NCI-H748 treated with DMSO at 0.1 percent for 48 hours (cell line): ENCODE measurements at places on chromosomes 1 and 21.

- no peak for DNase-seq
These were observed 13.4 kb upstream of the SLC25A44 start for GRCh38 chr1:156180471-156180870.

DNA sequence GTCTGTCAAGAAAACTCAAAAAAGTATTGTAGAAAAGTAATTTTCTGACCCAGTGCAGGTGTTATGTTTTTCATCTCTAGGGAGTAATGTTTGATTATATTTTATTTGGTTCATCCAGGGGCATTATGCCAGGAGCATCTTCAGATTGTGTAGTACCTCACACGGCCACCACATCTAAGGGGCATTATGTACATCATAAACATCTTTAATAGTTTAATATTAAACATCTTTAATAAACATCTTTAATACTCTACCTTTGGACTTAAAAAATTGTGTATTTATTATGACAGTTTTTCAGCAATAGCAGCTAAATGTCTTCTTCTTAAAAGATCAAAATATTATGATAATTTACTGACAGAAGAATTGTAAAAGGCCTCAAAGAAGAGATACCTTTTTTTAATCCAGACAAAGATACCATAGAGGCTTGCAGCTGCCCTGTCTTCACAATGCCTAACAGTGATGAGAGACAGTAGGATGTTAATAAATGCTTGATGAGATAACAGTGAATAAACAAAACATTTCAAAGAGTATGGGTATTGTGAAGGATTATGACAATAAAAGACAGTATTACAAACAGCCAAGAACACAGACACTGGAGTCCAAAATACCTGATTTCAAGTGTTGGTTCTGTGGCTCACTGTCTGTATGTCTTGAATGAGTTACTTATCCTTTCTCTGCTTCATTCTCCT lies 240.9 kb upstream of the ADGRL2 start:
- no peak for DNase-seq

- no peak for DNase-seq
These were observed 42.2 kb downstream of the SLC37A1 start for GRCh38 chr21:42555756-42556438.

- no peak for DNase-seq
These were observed 530.4 kb upstream of the PTBP2 start for GRCh38 chr1:96191165-96191564.

- DNase-seq: no peak
These were observed at the start of gene VWA1 for GRCh38 chr1:1435106-1435903. Gene VWA1, plus strand, starts transcription at chr1:1435690. Its CDS starts 59 bp downstream, at chr1:1435749.

GRCh38 chr1:39996396-39997004 lies 41.6 kb downstream of the MFSD2A start:
- no peak for DNase-seq

- DNase-seq: no peak
These were observed 126.2 kb downstream of the KAZN start for GRCh38 chr1:14724678-14725077.

GRCh38 chr1:180614730-180615129 lies 17.1 kb upstream of the XPR1 start:
- DNase-seq: no peak

DNA sequence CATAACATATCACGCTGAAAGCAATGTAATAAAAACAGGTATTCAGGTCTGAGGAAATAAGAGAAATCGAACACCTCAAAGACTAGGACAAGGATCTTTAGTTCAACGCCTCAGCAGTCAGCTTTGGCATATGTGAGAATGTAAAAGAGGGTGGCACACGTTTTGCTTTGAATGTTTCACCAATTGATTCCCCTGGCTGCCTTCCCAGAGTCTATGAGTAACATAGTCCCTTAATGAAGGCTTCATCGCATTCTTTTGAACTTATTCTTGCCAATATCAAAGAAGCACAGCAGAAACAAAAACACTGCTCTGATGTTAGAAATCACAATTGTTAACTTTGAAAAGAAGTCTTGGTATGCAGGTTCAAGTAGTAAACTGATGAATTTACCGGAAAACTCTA lies 764.8 kb downstream of the ADGRL2 start:
- DNase-seq: no peak

- no peak for DNase-seq
These were observed 4.3 kb downstream of the PIK3CD start for GRCh38 chr1:9655836-9656235.

DNA sequence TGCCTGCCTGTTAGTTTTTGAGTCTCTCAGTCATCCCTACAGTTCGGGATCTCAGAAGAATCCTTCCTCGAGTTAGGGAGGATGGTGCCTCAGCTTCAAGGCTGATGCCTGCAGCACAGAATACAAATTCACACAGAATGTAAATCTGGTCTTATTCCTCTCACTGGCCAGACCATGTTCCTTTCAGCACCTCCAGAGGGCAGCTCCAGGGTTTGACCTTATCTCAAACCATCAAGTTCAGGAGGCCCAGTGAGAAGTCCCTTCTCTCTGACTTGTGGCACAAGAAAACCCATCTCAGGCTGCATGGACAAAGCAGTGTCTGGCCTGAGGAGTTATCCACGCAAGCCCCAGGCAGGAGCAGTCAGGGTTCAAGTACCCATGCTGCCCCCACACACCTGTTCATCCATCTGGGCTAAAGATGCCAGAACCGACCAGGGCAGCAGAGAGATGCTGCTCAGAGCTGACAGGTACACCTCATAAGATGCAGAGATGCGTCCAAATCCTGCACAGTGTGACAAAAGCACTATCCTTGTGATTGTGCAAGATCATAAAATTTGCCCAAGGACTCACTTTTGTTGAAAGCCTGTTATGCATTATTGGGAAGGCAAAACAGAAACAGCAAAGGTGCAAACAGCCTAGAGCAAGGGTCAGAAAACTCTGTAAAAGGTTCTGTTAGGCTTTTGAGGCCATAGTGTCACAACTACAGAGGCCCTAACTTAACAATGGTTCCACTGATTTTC lies 49.8 kb downstream of the BCAR3 start:
- no peak for DNase-seq

GRCh38 chr1:226308166-226308722 lies 720 bp downstream of the LIN9 start:
- no peak for DNase-seq

DNA sequence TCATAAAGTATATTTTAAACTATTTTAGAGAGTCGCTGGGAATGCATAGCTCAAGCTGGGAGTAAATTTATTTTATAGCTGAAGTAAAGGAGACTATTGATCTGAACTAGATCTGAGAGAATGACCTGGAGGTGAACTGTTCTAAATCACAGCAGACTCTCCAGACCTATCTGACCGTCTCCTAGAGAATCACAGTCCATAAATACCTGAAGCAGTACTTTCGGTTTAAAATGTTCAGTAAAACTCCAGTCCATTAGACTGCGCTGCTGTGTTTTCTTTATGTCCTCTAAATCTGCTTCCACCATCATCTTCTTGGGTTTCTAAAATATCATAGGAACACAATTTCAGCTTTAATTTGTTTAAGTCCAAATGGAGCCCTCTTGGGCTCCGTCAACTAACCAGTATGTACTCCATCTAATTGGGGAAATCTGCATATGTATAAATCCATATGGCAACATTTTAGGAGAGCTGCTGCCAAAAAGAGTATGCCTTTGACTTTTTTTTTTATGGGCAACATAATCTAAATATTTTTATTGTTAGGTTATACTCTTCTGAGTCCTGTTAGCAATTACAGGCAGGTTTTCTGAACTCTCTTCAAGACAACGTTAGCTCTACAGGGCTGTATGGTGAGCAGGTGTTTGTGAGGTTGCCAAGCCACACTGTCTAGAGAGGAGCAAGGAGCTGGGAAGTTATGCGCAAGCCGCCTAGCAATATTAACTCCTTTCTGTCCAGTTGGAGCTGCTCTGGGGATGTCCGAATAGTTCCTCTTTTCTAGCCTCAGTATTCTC lies 111.2 kb downstream of the SPAG17 start:
- DNase-seq: no peak

DNA sequence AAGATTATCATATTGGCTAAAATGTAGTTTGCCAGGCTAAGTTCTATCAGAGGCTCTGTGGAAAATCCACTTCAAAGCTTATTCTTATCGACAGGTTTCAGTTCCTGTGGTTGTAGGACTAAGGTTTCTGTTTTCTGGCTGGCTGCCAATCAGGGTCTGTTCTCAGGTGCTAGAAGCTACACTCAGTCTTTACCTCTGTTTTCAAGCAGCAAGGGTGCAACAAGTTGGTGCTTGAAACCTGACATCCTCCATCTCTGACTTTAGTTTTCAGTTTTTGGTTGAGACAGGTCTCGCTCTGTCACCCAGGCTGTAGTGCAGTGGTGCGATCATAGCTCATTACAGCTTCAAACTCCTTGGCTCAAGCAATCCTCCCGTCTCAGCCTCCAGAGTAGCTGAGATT lies 15.3 kb upstream of the TMCO2 start:
- no peak for DNase-seq

DNA sequence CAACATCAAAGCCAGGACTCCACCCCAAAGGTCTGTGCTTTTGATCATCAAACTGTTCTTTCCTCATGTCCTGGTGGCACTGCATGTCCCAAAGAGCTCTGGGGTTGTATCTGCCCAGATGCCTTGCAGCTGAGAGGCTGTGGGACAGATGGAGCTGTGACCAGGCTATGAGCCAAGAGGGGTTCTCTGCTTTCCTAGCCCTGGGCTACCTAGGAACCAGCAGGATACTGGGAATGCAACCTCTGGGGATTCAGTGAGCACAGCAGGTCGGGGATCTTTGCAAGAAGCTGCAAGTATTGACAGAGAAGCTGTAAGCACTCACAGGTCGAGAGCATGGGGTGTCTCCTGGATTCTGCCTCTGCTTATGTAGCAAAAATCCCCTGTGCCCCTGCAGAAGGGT lies 186.6 kb downstream of the GRIK3 start:
- no peak for DNase-seq

- peak; percentile 7 for DNase-seq
These were observed 343.2 kb downstream of the OLFM3 start for GRCh38 chr1:101653482-101653946.

- DNase-seq: no peak
These were observed 2.8 kb upstream of the BOLA1 start for GRCh38 chr1:149896575-149896974.

- no peak for DNase-seq
These were observed 65.7 kb downstream of the PLA2G4A start for GRCh38 chr1:186894415-186894814.

DNA sequence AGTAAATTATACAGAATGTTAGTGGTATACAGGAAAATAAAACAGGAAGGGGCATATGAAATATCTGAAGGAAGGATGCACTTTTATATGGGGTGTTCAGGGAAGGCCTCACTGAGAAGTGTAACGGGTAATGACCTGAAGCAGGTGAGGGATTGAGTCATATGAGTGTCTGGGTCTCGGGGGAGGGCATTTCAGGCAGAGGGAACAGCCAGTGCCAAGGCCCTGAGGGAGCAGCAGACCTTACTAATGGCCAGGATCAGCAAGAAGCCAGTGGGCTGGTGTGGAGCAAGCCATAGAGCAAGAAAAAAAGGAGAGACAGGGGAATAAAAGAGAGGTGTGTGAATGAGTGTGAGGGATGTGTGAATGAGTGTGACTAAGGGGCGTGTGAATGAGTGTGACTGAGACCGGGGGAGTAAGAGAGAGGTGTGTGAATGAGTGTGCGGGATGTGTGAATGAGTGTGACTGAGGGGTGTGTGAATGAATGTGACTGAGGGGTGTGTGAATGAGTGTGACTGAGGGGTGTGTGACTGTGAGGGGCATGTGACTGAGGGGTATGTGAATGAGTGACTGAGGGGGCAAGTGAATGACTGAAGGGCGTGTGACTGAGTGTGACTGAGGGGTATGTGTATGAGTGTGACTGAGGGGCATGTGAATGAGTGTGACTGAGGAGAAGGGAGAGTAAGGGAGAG lies 107.2 kb downstream of the GLIS1 start:
- no peak for DNase-seq

DNA sequence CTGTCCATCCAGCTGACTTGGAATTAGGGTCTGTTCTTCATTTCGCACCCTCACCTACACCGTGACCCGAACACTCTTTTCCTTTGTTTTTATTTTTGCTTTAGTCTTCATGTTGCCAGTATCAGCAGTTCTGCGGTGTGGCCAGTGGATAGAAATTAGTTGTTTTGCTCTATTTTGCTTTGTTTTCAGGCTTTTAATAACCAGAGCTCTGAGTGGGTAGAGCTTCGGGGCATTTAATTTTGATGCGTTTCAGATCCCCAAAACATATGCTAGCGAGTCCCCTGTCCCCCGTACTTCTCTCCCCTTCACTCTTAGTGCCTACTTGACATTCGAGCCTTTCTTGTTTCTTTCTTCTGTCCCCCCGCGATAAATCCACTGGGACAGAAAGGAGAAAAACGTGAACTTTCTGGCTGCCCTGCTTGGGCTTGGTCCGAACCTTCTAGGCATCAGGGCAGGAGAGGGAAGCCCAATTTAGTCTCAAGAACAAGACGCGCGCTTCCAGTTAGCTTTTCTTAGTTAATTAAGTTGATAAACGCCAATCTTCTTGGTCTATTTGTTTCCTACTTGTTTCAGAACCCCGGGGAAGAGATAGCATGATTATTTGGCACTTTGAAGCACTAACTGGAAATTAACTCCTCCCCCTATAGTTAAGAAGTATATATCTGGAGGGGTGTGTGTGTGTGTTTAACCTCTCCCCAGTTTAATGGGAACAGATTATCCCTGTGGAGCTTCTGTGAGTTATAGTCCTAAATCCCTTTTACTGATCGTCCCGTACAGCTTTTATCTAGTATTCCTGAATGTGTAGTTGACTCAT lies 839 bp downstream of the SWT1 start:
- peak; percentile 45 for DNase-seq

DNA sequence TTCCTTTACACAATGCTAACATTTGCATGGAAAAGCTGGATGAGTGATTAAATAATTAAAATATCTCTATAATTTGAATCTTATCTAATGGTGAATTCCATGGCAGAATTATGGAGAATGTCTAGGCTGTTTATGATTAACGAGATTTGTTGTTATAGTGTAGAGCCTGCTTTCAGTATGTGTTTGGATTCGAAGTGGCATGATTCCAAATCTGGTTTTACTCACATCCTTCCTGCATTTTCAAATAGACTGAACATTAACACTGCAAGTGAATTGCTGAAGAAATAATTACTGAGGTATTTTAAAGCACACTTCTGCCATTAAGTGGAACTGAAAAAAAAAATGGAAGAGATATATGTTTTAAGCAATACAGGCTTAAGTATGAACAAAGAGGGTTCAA lies 5.1 kb upstream of the NEK7 start:
- DNase-seq: no peak

- no peak for DNase-seq
These were observed 2.9 kb downstream of the TATDN3 start for GRCh38 chr1:212794561-212795014.

- DNase-seq: no peak
These were observed 835 bp downstream of the PGM1 start for GRCh38 chr1:63593886-63594605.
